ENCODE measurements at places on chromosomes 1 and 21. TPM values are rescaled to one million over a fixed set of nuclear protein-coding genes. Genes with fewer than 3 reads are reported as not detected.

The SPRR5 gene
- total RNA-seq = not detected

The GBP2 gene
- total RNA-seq = 12.3 TPM

The OR2L2 gene
- total RNA-seq = not detected

The TRIM67 gene
- total RNA-seq = 0.19 TPM

The AMY1C gene
- total RNA-seq = not detected

The PRR9 gene
- 1.9 TPM for total RNA-seq

The UBE2U gene
- not detected for total RNA-seq

GRCh38 chr1:63819795-63820194 lies 46.0 kb downstream of the ROR1 start:
- H3K4me3 ChIP-seq = no peak overlapping the region
- no peaks in the 10 kb centered on the region for H3K27me3 ChIP-seq
- H3K27ac ChIP-seq = no peak overlapping the region
- no peaks in the 10 kb centered on the region for H3K36me3 ChIP-seq
- no peak for DNase-seq

GRCh38 chr1:154626456-154627256 lies 18.7 kb upstream of the ADAR start:
- H3K27ac ChIP-seq = peak overlapping the region; percentile 89
- peak overlapping the region; percentile 95 for H3K4me3 ChIP-seq
- no peaks in the 10 kb centered on the region for H3K4me1 ChIP-seq
- DNase-seq = no peak
- H3K27me3 ChIP-seq = no peaks in the 10 kb centered on the region
- H3K36me3 ChIP-seq = no peaks in the 10 kb centered on the region

DNA sequence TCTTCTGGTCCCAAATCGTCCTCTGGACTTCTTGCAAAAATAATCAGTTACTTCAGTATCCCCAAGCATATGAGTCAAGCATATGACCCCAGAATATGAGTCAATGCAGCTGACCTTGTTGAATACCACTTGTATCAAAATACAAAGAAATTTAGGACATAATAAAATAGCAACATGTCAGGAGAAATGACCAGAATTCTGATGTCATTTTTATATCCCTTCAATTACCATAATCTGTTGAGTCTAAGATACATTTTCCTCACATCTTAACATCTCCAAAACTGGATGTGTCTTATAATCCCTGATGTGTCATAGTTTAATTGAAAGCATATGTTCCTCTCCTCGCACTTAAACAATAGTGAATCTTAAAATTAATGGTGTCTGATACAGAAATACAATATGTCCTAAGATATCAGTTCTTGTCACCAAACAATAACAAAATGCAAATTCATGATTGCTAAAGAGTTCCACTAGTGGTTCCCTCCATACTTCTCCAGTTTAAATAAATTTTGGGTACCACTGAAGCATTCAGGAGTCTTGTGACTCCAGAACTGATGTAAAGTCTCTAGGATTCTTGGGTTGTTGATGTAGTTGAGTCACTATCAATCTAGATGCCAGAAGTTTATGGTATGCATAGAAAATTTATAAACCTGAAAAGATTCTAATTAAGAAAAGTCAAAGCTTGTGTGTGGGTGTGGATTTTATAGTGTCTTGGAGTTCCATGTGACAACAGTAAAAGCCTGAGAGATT lies 41.8 kb downstream of the KIFAP3 start:
- H3K27ac ChIP-seq = no peak overlapping the region
- no peak overlapping the region for H3K4me3 ChIP-seq
- H3K27me3 ChIP-seq = no peaks in the 10 kb centered on the region

GRCh38 chr21:17257784-17258183 lies 255.1 kb upstream of the CXADR start:
- no peak overlapping the region for H3K27ac ChIP-seq
- H3K4me3 ChIP-seq = no peak overlapping the region
- no peaks in the 10 kb centered on the region for H3K27me3 ChIP-seq
- no peaks in the 10 kb centered on the region for H3K36me3 ChIP-seq
- no peaks in the 10 kb centered on the region for H3K4me1 ChIP-seq
- no peak for DNase-seq

- no peak overlapping the region for H3K4me3 ChIP-seq
- DNase-seq = no peak
- no peaks in the 10 kb centered on the region for H3K36me3 ChIP-seq
- no peaks in the 10 kb centered on the region for H3K27me3 ChIP-seq
- H3K4me1 ChIP-seq = no peaks in the 10 kb centered on the region
- no peak overlapping the region for H3K27ac ChIP-seq
These were observed 485.7 kb downstream of the NUF2 start for GRCh38 chr1:163807331-163808049.

DNA sequence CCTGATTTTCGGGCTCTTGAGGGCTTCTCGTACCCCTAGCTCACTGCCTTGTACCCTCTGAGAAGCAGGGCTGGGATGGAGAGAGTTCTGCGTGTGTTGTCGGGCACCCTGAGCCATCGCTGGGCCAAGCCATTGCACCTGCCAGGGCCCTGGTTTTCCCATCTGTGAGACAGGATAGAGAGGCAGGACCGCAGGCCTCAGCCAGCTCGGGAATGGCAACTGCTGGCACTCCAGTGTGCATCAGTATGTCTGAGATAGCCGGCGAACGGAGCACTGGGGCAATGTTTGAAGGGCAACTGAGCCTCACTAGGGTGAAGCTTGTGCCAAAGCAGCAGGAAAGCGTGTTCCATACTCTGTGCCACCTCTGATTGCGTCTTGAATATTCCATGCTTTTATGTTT lies 66.9 kb downstream of the TENT5C start:
- peaks cover 75% of the 10 kb centered on the region for H3K4me1 ChIP-seq
- no peaks in the 10 kb centered on the region for H3K27me3 ChIP-seq
- H3K36me3 ChIP-seq = no peaks in the 10 kb centered on the region

- H3K36me3 ChIP-seq = no peaks in the 10 kb centered on the region
- no peak overlapping the region for H3K4me3 ChIP-seq
- H3K4me1 ChIP-seq = peaks cover 6% of the 10 kb centered on the region
- no peak for DNase-seq
- no peaks in the 10 kb centered on the region for H3K27me3 ChIP-seq
These were observed 30.5 kb downstream of the OR10J1 start for GRCh38 chr1:159469921-159470533.

Measured in right atrium auricular region (tissue), 2 donors.